ENCODE measurements at places on chromosomes 1 and 21.

GRCh38 chr1:49240709-49241221 lies 464.1 kb upstream of the BEND5 start:
- DNase-seq, result no peak

DNA sequence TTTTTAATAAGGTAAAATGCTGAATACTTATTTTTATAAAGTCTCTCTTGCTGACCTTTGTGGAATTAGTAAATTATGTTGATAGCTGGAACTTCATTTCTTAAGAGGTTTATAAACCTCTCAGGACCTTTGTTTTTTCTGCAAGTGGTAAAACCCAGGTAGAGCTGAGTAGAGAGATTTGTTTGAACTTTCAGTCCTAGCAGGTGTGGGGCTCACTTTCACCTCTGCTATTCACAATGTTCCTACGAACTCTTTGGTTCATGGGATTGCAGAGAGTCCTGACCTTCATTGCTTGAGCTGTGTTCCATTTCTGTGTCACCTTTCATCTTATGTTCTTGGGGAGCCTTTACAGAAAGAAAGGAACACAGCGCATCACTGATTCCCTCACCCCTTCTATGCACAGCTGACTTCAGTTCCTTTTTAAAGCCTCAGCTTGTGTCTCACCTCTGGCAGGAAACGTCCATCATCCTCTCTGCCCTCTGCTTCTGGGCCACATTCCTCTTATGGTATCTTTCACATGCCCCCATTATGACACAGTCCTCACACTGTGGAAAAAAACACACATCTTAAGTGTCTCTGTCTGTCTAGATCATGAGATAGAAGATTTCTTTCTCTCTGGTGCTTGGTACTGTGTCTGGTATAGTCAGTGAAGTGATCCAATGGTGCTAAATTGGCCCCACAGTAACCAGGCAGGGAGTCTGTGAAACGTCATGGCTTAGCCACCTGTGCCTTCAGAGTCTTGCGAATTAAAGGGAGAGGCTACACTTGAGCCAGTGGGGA lies 262.5 kb upstream of the B3GALT2 start:
- no peak for DNase-seq

GRCh38 chr1:17745479-17745955 lies 9.6 kb upstream of the ACTL8 start:
- no peak for DNase-seq

GRCh38 chr1:2144501-2145090 lies 50.0 kb downstream of the FAAP20 start:
- DNase-seq, result no peak

- DNase-seq, result no peak
These were observed 10.9 kb downstream of the SMAP2 start for GRCh38 chr1:40384413-40384762.

GRCh38 chr1:23466423-23466989 lies 17.5 kb downstream of the ASAP3 start:
- no peak for DNase-seq

DNA sequence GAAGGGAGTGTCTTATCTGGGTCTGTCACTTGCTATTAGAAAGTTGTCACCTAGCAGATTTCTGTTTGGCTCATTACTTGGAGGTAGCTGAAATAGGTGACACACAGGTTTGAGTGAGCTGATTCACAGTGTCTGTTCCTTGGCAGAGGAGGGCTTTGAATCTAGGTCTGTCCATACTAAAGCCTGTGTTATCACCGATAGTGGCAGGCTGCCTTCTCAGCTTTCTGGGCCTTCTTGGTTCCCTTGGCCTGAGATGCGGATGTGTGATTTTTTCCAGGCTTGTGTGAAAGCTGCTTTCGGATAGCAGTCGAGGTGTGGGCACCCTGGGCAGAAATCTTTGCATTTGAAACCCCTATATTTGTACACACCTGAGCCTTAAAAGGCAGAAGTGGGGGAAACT lies 73.9 kb downstream of the ACTL8 start:
- no peak for DNase-seq

DNA sequence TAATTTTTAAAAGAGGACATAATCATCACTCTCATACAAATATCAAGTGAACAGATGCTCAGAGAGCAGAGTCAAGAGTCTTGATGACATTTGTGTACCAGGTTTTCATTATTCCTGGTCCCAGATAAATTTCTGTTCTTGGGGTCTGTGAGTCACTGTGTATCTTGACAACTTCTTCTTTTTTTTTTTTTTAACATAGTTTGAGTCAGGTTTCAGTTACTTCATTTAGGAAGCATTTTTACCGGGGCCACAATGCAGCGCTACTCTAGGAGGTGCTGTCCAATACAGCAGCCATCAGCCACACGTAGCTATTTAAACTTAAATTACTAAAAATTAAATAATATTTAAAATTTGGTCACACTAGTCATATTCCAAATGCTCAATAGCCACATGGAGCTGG lies 188.1 kb upstream of the SAMSN1 start:
- DNase-seq, result peak; percentile 81

DNA sequence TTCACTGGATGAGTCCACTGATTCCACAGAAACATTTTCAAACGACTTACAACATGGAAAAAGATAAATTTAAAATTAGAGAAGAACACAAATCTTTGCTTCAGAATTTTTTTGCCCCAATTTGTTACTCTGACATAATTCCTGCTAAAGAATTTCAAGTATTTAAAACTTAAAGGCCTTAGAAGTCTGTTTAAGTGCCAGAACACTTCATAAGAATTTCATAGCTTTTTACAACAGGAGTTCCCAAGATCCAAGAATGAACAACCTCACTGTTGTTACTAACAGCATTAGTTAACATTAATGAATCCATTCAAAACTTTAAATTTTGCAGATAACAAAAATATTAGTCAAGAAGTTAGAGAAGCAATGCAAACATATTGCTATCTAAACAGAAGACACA lies 31.7 kb downstream of the ARHGAP29 start:
- no peak for DNase-seq

- DNase-seq, result no peak
These were observed 110.9 kb downstream of the ASTN1 start for GRCh38 chr1:177053648-177054047.

- no peak for DNase-seq
These were observed 95.1 kb upstream of the OLIG2 start for GRCh38 chr21:32930673-32931072.

GRCh38 chr1:245378311-245378722 lies 223.5 kb downstream of the KIF26B start:
- DNase-seq, result no peak

DNA sequence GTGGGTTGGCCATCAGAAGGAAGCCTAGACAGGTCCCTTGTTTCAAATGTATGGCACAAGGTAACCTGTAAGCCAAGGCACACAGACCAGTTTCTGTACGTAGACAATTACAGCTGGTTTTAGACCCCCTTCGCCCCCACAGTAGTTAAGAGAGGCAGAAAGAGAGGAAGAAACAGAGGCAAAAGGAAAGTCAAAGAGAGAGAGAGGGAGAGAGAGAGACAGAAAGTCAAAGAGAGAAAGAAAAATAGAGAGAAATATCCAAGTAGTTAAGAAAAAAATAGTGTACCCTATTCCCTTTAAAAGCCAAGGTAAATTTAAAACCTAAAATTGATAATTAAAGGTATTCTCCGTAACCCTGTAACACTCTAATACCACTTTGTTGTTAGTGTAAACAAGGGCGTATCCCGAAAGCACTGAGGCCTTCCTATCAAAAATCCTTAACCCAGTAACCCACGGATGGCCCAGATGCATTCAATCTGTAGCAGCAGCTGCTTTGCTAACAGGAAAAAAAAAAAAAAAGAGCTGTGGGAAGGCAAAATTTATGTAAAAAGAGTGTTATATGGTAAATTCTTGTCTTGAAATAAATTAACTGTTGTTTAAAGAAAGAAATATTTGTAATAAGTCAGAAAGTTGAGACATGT lies 49.4 kb downstream of the ADCY10 start:
- DNase-seq, result no peak

DNA sequence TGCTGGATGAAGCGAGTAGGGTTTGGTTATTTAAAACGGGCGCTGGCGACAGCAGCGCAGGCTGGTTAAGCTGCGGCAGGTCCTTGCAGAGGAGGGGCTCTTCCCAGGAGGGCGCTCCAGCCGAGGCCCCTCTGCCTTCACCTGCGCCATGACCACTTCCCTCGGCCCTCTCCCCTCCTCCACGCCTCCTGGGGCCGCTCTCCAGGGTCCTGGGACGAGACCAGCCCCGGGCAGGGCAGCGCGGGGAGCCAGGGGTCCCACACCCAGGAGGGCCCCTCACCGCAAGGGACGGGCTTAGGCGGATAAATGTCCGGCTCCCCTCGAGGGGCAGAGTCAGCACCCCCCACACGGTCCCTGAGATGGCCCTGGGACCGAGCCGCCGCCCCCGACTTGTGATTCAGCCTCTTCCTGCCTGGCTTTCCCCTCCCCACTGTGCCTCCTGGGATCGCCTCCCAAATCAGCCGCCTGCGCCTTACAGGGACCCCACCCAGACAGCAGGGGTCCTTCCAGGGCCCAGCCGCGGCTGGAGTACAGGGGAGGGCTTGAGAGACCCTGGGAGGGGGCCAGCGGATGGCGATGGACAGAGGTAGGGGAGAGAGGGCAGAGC lies 380.7 kb downstream of the MATN1 start:
- no peak for DNase-seq

- DNase-seq, result no peak
These were observed 3.2 kb upstream of the SPRR4 start for GRCh38 chr1:152967201-152967600.

DNA sequence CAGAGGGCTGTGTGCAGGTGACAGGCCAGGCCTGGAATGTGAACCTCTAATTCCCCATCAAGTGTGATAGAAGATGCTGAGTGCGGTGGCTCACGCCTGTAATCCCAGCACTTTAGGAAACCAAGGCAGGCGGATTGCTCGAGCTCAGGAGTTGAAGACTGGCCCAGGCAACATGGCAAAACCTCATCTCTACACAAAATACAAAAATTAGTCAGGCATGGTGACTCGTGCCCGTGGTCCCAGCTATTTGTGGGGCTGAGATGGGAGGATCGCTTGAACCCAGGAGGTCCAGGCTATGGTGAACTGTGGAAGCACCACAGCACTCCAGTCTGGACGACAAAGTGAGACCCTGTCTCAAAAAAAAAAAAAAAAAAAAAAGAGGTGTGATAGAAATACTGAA lies 40.1 kb upstream of the PUM1 start:
- DNase-seq, result no peak

DNA sequence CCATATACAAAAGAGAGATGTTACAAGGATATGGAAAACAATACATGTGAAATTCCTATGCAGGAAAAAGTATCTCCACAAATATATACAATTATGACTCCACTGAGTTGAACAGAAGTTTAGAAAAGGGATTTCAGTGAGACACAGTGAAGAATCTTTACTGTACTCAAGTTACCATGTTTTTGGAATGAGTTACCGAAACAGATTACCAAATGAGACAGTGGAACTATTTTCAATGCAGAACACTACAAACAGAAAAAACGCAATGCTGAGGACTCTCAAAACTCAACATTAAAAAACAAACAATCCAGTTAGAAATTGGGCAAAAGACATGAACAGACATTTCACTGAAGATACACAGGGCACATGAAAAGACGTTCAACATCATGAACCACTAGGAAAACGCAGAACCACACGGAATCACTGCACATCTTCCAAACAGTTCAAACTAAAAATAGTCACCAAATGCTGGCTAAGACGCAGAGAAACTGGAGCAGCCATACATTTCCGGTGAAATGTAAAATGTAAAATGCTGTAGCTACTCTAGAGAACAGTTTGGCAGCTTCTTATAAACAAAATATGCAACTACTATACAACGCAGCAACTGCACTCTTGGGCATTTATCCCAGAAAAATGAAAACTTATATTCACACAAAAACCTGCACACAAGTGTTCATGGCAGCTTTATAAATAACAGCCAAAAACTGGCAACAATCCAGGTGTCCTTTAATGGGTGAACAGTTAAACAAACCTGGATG lies 118.7 kb downstream of the UBR4 start:
- DNase-seq, result no peak

Measured in suppressor macrophage treated with lipopolysaccharide for 1 hour (primary cell).